Vagina (tissue), 2 donors: ENCODE measurements at places on chromosomes 4 and X. TPM values are rescaled to one million over a fixed set of nuclear protein-coding genes. Genes with fewer than 3 reads are reported as not detected.

- no peak for DNase-seq
- no peak overlapping the region for H3K4me3 ChIP-seq
Measured at GRCh38 chrX:45584717-45585116, 384.0 kb upstream of the DIPK2B start.

DNA sequence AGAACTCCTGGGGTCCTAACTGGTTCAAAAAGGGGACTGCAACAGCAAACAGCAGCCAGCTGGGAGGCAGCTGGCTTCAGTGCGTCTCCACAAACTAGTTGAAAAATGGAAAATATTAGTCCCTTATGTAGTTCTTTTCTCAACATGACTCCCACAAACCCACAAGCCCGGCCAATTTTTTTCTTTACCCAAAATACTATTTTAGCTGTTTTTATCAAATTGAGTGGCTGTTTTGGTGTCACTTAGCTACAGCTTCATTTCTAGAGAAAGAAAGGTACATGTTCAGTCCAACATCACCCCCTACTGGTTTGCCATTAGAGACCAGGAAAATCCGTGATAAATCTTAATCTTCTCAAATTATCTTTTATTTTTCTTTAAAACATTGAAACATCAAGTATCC, 97.2 kb downstream of the GUCY2F start:
- no peak overlapping the region for H3K27ac ChIP-seq
- no peaks in the 10 kb centered on the region for H3K4me1 ChIP-seq
- no peaks in the 10 kb centered on the region for H3K27me3 ChIP-seq
- no peak overlapping the region for H3K4me3 ChIP-seq

GRCh38 chr4:26764231-26764630, 96.4 kb upstream of the STIM2 start:
- no peaks in the 10 kb centered on the region for H3K36me3 ChIP-seq
- H3K27ac ChIP-seq: no peak overlapping the region

DNA sequence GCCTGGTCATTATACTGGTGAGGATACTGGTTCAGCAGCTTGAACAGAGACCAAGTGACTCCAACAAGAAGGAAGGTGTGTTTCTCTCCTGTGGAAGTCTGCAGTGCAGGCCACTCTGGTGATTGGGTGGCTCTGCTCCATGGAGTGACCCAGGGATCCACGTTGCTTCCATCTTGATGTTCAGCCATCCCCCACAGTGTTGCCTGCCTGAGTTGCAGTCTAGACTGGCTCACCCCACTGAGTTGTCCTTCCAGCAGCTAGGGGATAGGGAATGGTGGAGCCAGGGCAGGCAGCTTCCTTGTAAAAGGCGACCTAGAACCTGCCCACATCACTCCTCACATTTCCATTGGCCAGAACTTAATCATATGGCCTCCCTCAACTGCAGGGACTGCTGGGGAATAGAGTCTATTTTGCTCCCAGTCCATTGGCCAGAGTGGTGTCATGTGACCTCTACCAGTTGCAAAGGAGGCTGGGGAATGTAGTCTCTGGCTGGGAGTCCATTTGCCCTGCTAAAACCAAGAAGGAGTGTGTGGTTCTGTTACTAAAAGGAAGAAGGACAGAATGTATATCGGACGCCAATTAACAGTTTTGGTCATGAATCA, 8.0 kb downstream of the MAN2B2 start:
- H3K36me3 ChIP-seq: no peaks in the 10 kb centered on the region
- H3K27me3 ChIP-seq: no peaks in the 10 kb centered on the region
- H3K27ac ChIP-seq: no peak overlapping the region
- no peaks in the 10 kb centered on the region for H3K4me1 ChIP-seq
- DNase-seq: no peak

- H3K4me3 ChIP-seq: no peak overlapping the region
- no peaks in the 10 kb centered on the region for H3K36me3 ChIP-seq
- DNase-seq: no peak
- no peaks in the 10 kb centered on the region for H3K4me1 ChIP-seq
Measured at GRCh38 chr4:110005461-110006056, 92.9 kb downstream of the EGF start.

DNA sequence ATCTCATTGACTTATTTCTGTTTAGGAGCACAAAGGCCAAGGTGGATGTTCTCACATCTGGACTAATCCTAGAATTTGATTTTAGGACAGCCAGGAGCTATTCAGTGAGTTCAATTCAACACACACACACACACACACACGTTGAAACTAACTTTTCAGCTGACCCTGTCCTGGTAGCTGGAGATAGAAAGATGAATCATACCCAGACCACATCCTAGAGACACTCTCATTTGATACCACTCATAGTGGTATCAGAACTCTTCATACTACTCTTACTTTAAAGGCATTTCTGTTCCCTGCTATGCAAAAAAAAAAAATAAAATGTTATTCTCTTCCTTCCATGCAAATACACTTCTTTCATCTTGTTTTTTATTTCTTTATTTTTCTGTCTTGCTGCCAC, 36.7 kb downstream of the KLF8 start:
- no peaks in the 10 kb centered on the region for H3K27me3 ChIP-seq
- H3K4me1 ChIP-seq: no peaks in the 10 kb centered on the region
- H3K4me3 ChIP-seq: no peak overlapping the region
- no peak for DNase-seq

GRCh38 chr4:185896817-185897488, 85.0 kb upstream of the SORBS2 start:
- H3K27me3 ChIP-seq: no peaks in the 10 kb centered on the region
- no peaks in the 10 kb centered on the region for H3K4me1 ChIP-seq
- DNase-seq: no peak
- H3K36me3 ChIP-seq: no peaks in the 10 kb centered on the region
- H3K27ac ChIP-seq: no peak overlapping the region
- no peak overlapping the region for H3K4me3 ChIP-seq

SMIM31 gene
- total RNA-seq: not detected
